Body of pancreas (tissue), 4 donors: ENCODE measurements at places on chromosomes 16 and 17.

GRCh38 chr17:36498155-36498554 is 11.7 kb downstream of the ZNHIT3 start:
- no peak for DNase-seq

- no peak for DNase-seq
Observed at GRCh38 chr16:58753711-58754134, 19.6 kb upstream of the GOT2 start.

DNA sequence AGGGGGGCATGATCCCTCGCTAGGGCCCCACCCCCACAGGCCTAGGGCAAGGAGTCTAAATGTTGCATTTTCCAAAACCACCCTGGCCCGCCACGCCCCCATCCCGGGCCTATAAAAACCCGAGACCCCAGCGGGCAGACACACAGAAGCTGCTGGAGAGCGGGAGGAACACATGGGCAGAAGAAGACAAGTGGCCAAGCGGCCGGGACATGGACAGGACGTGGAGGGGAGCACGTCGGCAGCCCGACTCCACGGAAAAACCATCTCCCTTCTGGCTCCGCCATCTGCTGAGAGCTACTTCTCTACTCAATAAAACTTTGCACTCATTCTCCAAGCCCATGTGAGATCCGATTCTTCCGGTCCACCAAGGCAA is 34.1 kb upstream of the ENPP7 start:
- DNase-seq = no peak

DNA sequence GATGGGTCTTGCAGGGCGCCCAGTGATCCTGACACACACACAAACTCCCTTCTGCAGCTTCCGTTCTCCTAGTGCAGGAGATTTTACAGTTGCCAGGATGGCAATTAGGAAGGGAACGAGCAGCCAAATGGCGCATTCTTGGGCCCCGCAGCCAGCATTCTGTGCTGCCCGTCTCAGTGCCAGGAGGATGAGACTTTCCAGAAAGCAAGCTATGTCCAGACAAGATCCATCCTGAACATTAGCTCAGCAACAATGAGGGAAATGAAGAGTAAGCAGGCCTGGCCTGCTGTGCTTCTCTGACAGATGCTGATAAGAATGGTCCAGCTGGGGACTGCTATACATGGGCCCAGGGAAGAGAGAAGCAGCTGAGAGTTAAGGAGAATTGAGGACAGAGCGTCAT is 16.5 kb downstream of the SPPL2C start:
- no peak for DNase-seq

- no peak for DNase-seq
Observed at GRCh38 chr16:84670063-84670462, 21.8 kb downstream of the KLHL36 start.
